ENCODE measurements at places on chromosomes 5 and 9.

DNA sequence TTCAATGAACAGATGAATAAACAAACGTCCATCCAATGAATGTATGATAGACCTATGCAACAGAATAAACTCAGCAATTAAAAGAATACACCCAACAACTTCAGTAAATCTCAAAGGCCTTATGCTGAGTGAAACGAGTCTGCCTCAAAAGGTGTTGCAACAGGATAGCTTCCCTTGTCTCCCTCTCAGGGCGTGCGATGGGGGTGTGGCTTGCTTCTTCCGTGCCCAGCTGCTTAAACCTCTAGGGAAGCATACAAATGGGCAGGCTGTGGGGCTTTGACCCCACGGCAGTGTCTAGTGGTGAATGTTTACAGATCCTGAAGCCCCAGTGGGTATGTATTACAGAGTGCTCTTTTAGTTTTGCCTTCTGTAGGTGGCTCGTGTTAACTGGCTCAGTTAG is 87.0 kb upstream of the CCL21 start:
- DNase-seq, result no peak

DNA sequence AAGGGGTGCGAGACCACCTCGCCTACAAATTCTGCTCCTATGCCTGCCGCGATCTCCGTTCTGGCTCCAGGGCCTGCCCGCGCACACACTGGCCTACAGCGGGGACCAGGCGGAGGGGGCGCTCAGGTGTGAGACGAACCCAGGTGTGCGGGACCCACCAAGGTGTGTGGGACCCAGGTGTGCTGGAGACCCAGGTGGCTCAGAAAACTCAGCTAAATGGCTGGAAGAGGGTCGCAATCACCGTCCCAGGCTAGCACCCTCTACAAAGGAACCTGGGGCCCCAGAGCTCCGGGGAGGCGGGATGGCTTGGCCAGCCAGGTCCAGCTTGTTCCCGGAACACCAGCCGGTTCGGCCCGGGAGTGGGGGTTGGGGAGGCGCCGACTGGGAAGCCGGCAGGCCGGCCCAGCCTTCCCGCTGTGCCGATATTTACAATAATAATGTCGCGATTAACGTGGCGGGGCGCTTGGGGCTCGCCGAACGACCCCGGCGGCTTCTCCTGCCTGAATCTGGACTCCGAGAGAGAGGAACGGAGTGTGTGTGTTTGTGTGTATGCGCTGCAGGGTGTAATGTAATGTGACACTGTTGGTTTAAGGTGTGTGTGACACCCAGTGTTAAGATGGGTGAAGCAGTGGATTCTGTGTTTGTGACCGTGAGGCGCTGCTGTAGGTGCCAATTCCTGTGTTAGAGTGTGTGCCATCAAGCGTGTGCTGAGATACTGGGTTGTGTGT is 1.4 kb downstream of the PCDH1 start:
- DNase-seq, result no peak

DNA sequence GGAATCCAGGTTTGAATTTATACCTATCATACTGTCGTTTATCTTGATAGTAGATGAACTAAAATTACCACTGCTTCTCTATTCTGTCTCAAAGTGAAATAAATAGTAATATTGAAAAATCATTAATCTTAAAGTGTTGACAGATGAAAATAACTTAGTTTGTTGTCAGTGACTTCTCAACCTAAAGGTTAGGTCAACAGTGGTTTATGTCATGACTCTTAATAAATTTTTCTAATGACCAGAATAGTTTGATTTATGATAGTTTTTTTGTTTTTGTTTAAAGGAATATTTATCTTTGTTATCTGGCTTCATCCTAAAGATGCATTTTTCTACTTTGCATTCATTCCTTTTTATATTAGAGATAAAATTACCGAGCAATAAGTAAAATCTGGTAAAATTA is 81.1 kb downstream of the SLF1 start:
- no peak for DNase-seq

GRCh38 chr9:81388831-81389230 is 300.5 kb downstream of the TLE1 start:
- no peak for DNase-seq

DNA sequence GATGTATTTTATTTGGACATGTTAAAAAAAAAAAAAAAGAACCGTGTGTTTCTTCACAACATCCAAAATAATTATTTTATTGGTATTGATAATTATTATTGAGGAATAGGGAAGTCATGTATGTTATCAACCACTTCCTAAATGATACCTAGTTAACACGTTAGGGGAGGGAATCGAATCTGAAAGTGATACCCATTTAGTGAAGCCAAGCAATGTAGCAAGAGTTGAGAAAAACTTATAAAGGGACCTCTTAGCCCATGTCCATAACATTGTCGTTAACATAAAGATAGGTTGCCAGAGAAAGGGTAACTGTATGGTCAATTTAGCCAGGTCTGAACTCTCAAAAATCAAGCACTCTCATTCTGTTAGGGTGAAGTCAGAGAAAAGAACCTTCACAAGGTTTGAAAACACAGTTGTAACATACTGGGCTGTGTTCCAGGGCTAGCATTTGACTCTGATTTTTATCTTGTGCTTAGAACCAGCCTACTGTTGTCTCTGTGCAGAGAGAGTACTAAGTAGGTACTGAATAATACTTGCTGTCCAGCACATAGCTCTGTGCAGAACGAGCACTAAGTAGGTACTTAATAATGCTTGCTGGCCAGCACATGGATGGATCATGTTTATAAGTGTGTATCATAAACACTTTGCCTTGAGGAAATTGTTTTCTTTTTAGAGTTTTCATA is 60.4 kb downstream of the GHR start:
- no peak for DNase-seq
